ENCODE measurements at places on chromosomes 16 and 17. TPM values are rescaled to one million over a fixed set of nuclear protein-coding genes. Genes with fewer than 3 reads are reported as not detected.

DNA sequence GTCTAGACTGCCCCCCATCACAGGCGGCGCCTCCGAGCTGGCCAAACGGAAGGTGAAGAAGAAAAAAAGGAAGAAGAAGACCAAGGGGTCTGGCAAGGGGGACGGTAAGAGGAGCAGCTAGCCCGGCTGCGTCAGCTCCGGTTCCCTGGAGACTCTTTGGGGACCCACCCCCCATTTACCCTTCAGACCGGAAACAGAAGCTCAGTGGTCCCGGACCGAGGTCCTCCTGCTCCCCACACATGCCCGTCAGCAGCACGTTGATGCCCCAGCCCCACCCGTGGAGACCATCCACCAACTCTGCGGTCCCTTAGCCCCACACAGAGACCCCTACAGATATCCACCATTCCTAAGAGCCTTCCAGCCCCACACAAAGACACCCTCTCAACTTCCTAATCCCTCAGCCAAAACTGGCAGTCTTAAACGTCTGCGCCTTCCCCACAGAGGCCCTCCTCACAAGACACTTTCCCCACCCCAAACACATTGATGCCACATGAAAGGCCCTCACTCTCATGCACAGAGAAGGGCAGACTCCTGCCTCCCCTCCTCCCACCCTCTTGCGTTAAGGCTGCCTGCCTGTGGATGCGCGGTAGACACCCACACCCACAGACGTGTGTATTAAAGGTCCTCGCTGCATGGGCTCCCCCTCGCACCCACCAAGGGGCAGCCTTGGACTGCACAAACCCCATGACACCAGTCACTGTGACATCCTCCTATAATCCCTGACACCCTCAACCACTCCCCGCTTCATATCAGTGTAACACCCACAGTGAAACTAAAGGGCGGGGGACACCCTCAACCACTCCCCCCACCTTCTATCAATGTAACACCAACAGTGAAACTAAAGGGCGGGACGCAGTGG lies 58.2 kb upstream of the RPH3AL start:
- no peak for DNase-seq

DNA sequence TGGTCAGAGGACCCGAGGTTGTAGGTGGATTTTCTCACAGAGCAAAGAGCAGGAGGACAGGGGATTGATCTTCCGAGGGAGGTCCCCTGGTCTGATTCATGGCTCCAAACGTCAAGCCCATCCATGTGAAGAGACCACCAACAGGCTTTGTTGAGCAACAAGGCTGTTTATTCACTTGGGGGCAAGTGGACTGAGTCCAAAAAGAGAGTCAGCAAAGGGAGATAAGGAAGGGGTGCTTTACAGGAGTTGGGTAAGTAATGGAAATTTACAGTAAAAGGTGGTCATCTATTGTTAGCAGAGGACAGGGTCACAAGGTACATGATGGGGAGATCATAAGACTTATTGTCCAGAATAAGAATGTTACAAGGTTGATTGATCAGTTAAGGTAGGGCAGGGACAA lies 2285.8 kb downstream of the TP53TG3F start:
- DNase-seq: no peak

- no peak for DNase-seq
Observed at GRCh38 chr16:88511060-88511459, 58.0 kb downstream of the ZFPM1 start.

DNA sequence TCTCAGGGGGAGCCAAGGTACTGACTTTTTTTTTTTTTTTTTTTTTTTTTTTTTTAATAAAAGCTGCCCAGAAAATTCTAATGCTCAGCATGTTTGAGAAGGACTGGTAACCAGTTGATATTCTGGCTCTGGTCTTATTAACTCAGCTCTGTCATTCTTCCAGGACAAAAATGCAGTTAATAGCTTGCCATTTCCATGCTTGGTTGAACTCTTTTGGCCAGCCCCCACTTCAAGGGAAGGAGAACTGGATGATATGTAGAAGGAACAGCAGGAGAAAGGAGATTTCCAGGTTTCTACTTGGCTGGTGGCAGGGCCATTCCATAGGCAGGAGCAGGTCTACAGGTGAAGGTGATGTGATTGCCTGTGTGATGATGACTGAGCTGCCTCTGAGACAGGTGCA lies 59.2 kb upstream of the TANC2 start:
- DNase-seq: no peak

DNA sequence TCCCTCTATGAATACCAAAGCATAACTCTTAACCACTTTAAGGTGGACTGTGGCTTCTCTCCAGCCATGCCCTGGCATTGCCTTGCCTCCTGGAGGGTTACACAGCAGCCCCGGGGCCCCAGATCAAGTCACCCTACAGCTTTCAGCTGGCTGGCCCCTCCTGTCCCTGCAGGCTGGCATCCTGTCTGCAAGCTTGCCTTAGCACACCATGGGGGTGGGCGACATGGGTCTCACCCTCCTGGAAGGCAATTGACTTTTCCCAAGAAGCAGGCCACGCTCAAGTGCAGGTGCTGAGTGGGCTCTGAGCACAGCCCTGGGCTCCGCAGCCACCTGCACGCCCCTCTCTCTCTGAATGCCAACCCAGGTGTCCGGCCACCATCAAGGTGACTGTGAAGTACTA lies 25.8 kb upstream of the AKTIP start:
- no peak for DNase-seq

- DNase-seq: no peak
Observed at GRCh38 chr17:12229335-12229734, 208.7 kb downstream of the MAP2K4 start.

GRCh38 chr17:78127239-78127887 lies 1.2 kb downstream of the TMC6 start:
- peak; percentile 91 for DNase-seq

- no peak for DNase-seq
Observed at GRCh38 chr17:78399693-78400144, 21.3 kb downstream of the PGS1 start.

DNA sequence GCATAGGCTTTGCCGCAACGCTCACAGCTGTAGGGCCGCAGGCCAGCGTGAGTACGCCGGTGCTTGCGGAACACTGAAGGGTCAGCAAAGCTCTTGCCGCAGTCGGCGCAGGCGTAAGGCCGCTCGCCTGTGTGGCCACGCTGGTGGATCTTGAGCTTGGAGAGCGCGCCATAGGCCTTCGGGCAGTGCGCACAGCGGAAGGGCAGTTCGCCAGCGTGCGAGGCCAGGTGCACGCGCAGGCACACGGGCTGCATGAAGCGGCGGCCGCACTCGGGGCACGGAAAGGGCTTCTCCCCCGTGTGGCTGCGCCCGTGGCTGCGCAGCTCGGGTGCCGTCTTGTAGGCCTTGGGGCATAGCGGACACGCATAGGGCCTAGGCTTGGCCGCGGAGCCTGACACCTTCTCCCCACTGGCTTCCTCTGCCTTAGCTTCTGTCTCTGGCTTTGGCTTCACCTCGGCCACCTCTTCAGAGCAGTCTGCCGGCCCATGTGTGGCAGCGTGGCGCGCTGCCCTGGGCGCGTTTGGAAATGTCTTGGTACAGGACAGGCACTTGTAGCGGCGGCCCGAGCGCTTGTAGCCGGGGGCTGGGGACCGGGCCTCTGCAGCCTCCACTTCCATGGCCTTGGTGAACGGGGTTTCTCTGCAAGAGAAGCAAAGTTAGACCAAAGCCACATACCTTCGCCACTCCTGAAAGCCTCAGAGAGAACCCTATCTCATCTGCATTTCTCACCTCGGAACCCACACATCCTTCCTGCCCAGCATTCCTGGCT lies 10.0 kb downstream of the ZNF668 start:
- DNase-seq: no peak

DNA sequence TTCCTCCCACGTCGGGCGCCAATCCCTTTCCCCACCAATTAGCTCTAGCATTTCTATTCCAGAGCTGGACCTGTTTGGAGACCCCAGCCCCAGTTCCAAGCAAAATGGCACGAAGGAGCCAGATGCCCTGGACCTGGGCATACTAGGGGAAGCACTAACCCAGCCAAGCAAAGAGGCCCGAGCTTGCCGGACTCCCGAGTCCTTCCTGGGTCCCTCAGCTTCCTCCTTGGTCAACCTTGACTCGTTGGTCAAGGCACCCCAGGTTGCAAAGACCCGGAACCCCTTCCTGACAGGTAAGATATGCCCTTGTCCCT lies 5.6 kb upstream of the SPATA20 start:
- DNase-seq: no peak

- no peak for DNase-seq
Observed at GRCh38 chr17:35575759-35576158, 2.6 kb downstream of the PEX12 start.

- DNase-seq: no peak
Observed at GRCh38 chr16:71627731-71628181, 1.8 kb downstream of the MARVELD3 start.

DNA sequence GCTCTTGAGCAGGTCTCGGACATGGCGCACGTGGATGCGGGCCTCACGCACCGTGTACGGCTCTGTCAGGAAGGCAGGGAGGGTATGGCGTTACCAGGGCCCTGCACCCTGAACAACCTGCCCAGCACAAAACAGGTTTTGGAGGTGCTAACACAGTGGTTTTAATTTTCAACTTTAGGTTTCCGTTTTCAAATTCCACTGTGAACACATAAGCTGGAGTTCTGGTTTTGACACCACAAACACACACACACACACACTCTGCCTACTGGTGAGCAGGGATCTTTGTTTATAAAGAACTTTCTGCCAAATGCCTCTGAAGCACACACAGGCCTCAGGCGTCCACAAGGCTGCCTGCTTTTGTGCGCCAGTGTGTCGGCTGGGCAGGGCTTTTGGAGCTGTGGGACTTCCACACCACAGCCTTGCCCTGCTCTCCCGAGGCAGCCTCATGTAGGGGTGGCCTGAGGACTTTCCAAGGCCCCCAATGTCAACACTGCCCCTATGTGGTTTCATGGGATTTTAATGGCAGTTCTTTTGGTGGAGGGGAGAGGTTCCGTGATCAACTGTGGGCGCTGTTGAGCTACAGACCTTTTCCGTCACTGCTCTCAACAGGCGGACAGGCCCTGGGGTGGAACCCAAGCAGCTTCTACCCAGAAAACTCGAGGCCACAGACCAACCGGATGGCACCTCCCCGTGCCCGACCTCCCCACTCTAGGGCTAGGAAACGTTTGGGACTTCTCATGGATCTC lies 9.4 kb downstream of the CLUH start:
- peak; percentile 41 for DNase-seq

DNA sequence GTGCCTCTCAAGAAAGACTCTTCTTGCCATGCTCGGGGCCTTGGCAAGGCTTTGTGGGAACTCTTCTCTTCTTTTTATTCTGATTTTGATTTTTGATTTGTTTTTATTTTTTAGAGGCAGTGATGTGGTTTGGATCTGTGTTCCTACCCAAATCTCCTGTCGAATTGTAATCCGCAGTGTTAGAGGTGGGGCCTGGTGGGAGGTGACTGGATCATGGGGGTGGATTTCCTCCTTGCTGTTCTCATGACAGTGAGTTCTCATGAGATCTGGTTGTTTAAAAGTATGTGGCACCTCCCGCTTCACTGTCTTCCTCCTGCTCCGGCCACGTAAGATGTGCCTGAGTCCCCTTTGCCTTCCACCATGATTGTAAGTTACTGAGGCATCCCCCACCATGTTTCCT lies 281.4 kb downstream of the CPPED1 start:
- DNase-seq: no peak

GRCh38 chr17:78197147-78197832 lies 10.1 kb downstream of the AFMID start:
- no peak for DNase-seq

- DNase-seq: no peak
Observed at GRCh38 chr16:9316615-9317014, 225.2 kb downstream of the HAPSTR1 start.

DNA sequence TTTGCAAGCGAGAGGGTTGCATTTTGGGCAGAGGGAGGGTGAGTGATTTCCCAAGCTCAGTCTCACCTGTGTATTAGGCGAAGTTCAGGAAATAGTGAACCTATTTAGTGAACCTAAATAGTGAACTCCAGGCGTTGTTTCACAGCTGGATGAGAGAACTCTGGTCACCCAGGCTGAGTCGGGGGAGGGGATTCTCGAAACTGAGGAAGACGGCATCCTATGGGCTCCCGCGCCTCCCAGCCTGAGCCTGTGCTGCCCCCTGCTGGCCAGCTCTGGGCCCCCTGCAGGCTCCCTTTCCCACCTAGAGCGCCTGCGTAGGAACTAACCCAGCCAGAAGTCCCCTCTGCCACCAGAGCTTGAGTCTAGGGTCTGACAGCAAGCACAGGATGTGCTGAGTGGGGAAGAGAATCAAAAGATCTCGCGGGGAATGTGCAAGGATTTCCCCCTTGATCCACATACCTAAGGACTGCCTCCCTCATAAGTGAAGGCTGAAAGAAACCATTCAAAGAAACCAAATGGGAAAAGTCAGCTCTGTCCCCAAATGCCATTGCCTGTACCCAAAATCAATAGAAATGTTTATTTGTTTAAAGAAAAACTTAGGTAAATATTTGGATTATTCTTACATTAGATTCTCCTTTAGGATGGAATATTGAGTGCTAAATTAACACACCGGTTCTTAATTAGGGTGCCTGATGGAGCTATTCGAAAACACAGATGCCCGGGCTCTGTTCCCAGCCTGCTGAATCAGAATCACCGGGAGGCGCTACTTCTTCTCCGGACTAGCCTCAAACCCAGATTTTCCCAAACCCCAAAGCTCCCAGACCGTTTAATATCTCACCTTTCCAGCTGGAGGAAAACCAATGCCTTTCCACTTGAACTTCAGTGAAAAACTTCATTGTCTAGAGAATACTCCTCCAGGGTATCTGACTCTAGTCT lies 14.8 kb upstream of the MARVELD3 start:
- peak; percentile 90 for DNase-seq

Gene HSPB9
- not detected for total RNA-seq

Gene C16orf74
- total RNA-seq: 2.7 TPM

Gene SALL1
- not detected for total RNA-seq

Gene CACNG3
- not detected for total RNA-seq

Gene SLC12A4
- 102 TPM for total RNA-seq

Gene SYT17
- total RNA-seq: 13.7 TPM
